ENCODE measurements at places on chromosomes 6 and 20.

- no peak for DNase-seq
These were observed 7.3 kb upstream of the FLRT3 start for GRCh38 chr20:14344746-14345145.

DNA sequence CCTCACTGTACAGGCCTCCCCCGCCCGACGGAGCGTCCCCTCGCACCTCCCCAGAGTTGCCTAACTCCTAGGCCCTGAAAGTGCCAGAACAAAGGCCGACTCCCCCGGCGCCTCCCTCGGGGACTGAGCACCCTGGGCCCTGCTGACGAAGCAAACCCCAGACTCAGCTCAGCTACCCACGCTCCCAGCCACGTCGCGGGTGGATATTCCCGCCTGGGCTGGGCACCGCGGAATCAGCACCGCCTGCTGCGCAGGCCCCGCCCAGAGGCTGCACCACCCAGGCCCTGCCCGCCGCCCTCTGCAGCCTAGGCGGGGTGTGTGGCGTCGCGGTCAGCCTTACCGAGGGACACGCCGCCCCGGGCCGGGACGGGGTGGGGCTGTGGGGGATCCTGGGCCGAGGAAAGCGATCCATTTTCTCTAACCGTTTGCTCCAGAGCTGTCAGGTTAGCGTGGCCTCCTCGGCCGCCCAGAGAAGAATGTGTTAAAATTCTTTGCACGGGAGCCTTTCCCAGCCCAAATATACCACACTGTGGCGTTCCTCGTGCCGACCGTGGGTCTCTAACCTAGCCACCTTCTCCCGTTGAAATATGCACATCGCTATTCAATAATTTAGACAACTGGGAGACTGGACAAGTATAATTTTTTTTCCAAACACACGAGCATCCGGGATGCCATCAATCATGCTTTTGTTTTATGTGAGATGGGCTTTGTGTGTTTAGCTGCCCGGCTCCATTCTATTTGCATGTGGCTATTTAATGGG, 31.4 kb downstream of the TFAP2A start:
- no peak for DNase-seq

DNA sequence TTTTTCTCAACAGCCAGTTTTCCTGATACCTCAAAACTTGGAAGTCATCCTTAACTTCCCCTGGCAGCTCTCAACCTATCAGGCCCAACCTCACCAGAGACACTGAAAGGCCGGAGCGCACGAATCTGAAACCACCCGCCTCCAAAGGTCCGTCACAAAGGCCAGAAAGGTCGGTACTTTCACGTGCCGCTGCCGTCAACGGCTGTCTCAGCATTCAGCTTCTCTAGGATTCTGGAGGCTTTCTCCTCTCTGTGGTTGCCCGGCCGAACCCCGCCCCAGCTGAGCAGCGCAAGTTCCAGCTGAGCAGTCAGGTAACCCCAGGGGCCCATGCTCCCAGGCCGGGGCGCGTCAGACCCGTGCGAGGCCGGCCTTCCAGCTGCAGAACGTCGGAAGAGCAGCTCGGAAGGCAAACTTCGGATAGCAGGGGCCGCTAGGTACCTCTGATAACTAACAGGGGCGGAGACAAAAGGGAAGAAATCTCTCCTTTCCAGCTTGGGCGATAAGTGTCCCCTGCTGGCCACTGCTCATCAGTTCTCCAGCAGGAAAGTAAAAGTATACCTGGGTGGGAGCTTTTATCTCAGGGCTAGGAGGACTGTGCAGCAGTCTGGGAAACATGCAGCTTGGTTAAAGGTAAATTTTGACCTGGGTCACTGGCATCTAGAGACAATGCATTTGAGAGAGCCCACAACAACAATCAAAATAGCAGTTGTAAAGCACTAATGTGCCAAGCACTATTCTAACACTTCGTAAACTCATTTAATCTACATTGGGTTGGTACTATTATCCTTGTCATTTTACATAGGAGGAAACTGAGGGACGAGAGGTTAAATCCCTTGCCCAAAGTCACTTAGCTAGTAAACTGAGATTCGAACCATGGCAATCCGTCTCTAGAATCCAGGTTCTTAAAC, 16.1 kb downstream of the ZSCAN12 start:
- peak; percentile 47 for DNase-seq

- DNase-seq = no peak
These were observed 31.8 kb downstream of the ZDHHC14 start for GRCh38 chr6:157412791-157413190.

- no peak for DNase-seq
These were observed 7.6 kb downstream of the CSNK2A1 start for GRCh38 chr20:535958-536357.

- DNase-seq = no peak
These were observed 471.7 kb downstream of the CDKAL1 start for GRCh38 chr6:21005816-21006570.
